ENCODE measurements at places on chromosomes 2 and 18.

GRCh38 chr2:74593826-74594772, 39.6 kb downstream of the DOK1 start:
- no peak for DNase-seq

DNA sequence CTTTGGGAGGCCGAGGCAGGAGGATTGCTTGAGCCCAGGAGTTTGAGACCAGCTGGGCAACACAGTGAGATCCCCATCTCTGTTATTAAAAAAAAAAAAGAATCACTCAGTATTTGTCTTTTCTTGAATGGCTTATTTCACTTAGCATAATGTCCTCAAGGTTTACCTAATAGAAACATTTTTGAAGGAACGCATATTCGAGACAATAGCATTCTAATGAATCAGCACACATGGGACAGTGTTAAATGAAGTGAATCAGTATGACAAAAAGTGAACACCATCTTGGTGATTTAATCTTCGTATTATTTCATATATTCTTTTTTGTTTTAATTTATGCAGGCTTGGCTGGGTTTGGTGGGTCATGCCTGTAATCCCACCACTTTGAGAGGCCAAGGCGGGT, 44.7 kb downstream of the WIPF1 start:
- DNase-seq, result no peak

DNA sequence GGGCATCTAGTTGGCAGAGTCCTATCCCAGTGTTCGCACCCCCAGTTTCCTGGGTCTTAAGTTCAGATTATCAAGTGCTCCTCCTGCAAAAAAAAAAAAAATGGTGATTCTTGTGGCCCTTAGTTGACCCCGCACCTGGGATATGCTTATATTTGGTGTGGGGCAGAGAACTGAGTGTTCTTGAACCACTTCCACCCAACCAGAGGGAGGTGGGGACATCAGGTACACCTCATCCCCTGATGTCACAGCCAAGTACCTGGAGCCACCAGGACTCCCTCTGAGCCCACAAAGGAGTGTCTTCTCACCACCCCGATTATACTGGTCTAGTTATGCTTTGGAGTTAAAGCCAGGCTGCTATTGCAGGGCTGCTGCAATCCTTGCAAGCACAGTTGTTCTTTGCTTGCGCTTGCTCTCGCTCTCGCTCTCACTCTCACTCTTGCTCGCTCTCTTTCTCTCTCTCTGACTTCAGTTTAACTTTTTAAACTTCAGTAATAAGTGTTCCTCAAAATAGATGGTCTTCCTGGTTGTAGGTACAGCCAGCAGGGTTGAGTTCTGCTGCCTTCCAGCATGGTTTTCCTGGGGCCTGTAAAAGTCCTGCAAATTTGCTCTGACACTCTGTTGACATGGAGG, 265.7 kb downstream of the NEDD4L start:
- DNase-seq, result no peak

DNA sequence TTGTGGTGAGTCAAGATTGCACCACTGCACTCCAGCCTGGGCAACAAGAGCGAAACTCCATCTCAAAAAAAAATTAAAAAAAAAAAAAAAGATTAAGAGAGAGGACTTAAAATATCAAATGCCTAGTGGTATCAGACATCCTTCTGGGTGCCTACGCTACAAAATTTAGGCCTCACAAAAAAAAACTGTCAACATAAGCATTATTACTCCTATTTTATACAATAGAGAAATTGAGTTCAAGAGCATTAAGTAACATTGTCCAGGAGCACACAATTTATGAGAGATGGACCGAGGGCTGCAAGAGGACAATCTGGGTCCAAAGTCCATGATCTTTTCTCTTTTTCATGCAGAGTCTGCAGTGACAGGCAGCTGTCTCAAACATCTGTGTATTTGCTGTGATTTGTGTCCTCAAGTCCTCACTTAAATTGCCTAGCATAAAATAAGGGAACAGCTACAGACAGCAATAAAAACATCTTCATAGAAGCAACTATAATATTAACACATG, 62.4 kb downstream of the OSR1 start:
- DNase-seq, result no peak

GRCh38 chr2:84771251-84771650, 109.6 kb downstream of the TRABD2A start:
- no peak for DNase-seq

DNA sequence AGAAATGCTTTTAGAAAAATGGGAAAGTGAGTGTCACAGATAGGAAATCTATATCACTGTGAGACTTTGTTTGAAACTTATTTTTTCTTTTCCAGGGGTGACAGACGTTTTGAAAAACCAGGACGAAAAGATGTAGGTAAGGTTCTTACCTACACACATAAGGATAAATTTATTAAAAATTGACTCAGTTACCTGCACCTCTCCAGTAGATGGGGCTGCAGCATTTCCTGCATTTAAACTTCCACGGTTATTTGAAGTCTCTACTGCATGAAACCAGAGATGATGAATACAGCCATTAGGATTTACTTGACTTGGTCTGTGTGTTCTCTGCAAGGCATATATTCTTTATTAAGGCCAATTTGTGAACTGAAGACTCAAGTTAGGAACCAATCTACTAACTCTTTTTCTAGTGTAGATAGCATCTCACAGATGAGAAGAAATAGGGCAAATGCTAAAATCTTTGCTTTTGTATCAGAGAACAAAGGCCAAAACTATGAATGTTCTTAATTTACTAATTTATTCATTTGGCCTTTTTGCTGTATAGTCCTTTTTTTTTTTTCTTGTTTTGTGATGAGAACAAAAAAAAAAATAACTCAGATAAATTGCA, 15.0 kb downstream of the KCNJ13 start:
- peak; percentile 64 for DNase-seq

GRCh38 chr2:437756-438393, 150.0 kb upstream of the ALKAL2 start:
- peak; percentile 62 for DNase-seq

DNA sequence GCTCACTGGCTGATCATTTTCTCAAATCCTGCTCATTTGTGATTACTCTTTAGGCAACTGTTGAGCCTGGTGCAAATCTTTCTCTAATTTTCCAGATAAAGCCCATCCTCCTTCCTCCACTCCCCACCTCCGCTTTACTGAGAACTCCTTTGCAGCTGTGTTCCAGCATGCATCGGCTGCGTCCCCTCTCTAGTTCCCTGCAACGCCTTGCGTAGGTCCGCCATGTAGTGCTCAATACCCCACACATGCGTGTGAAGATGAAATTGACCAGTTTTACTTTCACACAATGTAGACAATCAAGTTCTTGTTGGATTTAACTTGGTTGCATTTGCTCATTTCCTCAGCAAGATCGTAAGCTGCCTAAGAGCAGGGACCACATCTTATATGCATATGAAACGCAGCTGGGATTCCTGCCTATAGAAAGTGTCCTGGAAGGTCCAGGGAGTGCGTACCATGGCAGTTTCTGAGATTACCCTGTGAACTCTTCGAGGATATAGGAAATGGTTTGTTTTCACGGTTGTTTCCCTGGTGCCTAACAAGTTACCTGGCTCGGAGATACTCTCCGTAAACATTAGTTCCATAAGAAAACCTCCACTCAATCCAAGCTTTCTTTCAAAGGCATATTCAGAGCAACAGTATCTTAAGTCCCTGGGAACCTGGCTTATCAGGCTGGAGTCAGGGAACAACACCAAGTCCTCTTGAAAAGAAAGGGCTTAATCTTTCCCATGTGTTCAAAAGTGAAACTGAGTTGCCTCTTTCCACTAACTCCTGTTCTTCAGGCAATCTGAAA, 766.4 kb upstream of the ID2 start:
- DNase-seq, result no peak

GRCh38 chr2:29174937-29175336, 59.7 kb downstream of the CLIP4 start:
- DNase-seq, result no peak

Measured in NCI-H1417 (cell line).